Thoracic aorta (tissue), 2 donors: ENCODE measurements at places on chromosomes 16 and 17.

DNA sequence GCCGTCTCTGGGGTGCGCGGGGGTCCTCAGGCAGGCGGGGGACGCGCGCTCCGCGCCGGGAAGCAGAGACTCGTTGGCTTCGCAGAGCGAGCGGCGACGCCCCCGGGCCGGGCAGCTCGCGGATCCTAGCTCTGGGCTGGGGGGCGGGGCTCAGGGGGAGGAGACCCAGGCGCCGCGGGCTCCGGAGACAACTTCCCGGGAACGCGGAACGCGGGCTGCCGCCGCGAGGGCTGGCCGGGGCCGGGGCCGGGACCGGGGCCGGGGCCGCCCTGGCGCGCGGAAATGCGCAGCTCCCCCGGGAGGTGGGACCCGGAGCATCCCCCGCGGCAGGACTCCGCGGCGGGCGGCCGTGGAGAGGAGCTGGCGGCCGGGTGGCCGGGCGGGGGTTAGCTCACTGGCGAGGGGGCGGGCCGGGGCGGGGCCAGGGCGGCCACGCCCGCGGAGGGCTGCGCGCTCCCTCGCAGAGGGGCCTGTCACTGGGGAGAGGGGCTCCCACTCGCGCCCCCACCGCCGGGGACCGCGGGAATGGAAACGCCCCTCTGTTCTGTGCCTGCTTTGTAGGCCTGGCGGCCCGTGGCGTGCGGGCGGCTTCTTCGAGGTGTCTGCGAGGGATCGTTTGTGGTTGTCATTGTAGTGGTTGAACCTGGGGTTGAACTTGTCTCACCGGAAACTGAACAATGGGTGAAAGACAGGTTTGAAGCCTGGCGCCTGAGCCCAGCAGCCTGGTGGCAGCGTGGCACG is at the start of gene GAS7:
TSS of gene GAS7 (minus strand) at position 98 of the 741 bp plus-strand sequence.
- no peak for DNase-seq

DNA sequence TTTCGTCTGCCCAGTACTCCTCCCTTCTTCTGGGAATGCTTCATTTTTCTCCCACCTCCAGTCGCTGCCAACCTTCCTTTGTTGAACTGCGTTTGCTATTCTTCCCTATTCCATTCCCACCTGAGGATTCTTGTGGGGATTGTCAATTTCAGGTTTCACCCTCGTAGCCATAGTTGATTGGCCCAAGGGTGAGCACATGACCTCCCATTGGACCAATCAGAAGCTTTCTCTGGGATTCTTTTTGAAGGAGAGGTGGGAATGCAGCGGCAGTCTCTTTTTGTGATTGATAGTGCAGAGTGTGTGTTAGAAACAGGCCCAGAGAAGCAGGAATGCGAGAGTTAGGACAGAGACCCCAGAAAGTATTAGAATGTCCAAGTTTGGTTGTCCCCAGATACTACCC is 49.1 kb upstream of the GPRC5B start:
- DNase-seq: no peak

GRCh38 chr17:19755821-19756510 is 7.9 kb upstream of the ALDH3A1 start:
- no peak for DNase-seq

DNA sequence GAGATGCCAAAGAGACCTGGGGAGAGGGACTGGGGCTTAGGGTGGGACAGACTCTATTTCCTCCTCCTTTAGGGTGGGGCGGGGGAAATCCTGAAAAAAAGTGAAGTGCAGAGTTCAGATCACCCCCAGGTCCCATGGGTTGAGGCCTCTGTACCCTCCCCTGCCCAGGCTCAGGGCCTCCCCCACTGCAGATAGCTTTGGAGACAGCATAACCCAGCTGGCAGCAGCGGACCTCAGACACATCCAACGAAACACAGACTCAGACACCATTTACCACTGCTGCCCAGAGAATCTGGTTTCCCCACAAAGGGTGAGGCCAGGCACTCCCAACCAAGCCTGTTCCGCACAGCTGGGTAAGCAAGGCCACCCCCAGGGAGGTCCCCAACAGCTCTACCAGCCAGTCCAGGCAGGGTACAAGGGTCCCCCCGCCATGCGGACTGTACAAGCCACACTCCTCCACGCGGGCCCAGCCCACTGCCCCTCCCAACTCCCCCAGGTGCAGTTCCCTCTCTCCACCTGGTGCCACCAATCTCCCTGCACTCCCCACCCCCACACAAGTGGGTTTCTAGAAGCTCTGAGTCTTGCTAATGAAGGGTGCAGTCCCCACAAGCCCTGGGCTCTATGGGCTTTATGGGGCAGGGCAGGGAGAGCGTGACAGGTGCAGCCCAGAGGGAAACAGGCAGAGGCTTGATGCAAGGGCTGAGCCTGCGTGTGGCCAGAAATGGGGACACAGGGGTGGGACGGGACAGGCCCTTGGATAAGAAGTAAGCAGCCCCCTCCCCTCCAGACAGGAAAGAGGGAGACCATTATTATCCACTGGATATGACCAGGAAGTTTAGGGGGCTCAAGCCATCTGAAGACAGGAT is 8.9 kb downstream of the RHBDF2 start:
- no peak for DNase-seq

DNA sequence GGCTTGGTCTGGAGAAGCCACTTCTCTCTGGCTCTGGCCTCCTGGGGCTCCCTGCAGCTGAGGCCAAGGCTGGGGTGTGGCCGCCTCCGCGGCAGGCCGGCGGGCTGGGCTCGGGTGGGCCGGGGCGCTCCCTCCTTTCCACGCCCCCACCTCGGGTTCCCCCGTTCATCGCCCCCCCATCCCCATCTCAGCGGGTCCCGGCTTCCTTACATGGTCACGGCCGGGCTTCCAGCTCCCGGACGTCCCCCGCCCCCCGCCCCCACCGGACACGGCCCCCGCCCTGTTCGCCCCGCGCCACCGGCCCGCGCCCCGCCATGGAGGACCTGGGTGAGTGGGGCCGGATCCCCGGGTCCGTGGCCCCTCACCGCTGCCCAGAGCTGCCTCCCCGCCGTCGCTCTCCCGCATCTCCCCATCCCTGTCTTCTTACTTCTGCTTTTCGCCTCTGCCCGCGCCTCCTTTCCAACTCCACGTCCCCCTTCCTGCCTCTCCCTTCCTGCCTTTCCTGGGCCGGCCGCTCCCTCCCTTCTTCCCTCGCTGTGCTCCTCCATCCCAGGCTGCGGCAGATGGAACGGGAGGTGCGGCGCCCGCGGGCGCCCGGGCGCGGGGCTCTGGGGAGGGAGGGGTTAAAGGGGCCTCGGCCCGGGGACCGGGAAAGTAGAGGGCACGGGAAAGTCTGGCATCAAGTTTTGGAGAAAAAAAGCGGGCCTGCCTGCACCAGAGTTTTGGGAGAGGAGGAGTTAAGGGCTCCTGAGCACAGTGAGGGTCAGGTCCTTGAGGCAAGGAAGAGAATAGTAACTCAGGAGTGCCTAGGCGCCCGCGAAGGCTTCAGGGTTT is at the start of gene TGFB1I1:
TSS of gene TGFB1I1 (plus strand) at position 278 of the 834 bp plus-strand sequence. CDS start at position 315, 37 bp downstream.
- no peak for DNase-seq

DNA sequence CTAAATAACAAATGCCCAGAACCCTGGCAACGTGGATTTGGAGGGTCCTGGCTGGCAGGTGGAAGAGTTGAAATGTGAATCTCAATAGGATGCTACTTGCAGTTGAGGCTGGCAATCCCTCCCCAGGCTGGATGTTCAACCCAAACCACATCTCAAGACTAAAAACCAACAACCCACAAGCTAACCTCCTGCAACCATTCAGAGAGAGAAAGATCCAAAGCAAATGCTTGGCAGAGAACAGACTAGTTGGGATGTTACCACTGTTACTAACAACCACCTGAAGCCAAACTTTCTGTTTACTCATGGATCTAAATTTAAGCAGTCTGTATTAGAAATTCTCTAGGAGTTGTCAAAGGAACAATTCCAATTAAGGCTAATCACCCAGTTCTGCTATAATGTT is 27.9 kb downstream of the SMG6 start:
- no peak for DNase-seq

DNA sequence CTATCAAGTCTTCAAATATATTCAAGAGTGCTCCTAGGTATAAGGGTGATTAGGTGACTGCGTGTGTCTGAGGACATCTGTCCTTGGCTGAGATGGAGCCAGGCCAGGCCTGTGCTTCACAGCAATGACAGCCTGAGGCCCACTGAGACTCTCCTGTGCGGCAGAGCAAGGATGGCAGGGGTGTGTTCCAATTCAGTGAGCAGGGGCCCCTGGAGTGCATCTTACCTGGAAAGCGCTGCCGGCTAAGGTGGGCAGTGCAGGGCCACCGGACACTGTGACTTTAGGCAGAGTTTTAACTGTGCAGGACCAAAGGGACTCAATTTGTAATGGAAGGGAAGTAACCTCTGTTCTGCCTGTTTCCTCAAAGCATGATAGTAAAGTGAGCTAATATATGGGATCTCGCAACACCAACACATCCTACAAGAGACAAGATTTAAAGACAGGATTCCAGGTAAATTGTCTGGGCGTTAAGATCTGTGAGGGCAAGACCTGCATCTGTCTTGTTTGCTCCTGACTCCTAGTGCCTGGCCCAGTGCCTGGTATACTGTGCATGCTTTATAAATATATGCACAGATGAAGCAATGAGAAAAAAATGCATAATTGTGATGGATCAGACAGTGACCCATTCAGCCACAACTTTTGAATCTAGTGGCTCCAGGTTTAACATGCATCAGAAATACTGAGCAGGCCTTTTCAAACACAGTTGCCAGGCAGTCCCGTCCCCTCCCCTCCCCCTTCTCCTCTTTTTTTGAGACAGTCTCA is 86.7 kb downstream of the MRC2 start:
- DNase-seq: no peak
